ENCODE measurements at places on chromosomes 2 and 18.

DNA sequence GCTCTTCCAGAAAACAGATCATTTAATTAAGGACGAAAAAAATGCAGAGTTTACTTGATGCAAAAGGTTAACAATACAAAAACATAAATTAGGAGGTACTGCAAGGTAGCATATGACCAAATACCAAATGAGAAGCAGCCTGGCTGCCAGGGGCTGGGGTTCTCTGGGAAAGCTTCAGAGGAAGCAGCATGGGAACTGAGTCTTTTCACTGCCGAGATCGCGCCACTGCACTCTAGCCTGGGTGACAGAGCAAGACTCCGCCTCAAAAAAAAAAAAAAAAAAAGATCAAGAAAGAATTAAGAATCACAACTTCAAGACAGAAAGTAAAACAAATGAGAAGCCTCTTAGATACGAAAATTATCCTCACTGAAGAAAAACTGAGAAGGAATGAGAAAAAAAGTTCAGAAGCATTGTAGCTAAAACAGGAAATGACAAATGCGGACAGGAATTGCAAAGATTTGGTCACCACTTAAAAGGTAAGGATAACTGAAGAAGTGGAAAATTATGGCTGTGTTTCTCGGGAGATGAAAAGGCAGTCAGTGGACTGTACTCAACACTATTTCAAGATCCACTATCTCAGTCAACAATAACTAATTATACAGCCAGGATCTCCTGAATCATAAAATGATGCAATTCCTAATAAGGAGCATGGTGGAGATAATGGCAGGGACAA, 4.3 kb downstream of the SEPTIN10 start:
- DNase-seq = no peak

GRCh38 chr2:114442510-114442909, at the start of gene DPP10:
DPP10 (plus strand) TSS chr2:114442641.
- peak; percentile 22 for DNase-seq

GRCh38 chr18:41618147-41618546, 336.9 kb upstream of the PIK3C3 start:
- no peak for DNase-seq

GRCh38 chr2:230227216-230227615, 1.7 kb downstream of the SP140 start:
- DNase-seq = no peak

DNA sequence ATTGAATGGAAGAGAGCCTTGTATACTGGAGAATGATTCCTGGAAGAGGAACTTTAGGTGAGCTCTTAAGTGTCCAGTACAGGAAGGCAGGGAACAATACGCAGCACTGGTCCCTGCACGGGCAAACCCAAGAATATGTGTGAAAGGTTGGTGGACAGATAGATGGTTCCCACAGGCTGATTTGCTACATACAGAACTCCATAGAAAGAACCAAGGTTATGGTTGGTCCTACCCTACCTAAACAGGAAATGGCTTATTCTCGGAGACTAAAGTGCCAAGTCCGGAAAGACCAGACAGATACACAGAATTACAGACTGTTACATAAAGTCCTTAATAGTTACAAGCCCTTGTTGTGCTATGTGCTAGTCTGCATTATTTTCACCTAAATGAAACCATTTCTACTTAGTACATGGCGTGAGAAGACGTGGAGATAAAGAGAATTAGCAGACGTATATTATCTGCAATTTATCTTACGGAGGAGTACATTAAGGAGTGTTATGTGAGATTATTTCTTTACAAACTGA, 1.2 kb downstream of the REV1 start:
- no peak for DNase-seq

- DNase-seq = no peak
These were observed 819 bp upstream of the SERPINE2 start for GRCh38 chr2:224039770-224040440.

GRCh38 chr2:183349091-183349490, 224.8 kb downstream of the NUP35 start:
- no peak for DNase-seq

DNA sequence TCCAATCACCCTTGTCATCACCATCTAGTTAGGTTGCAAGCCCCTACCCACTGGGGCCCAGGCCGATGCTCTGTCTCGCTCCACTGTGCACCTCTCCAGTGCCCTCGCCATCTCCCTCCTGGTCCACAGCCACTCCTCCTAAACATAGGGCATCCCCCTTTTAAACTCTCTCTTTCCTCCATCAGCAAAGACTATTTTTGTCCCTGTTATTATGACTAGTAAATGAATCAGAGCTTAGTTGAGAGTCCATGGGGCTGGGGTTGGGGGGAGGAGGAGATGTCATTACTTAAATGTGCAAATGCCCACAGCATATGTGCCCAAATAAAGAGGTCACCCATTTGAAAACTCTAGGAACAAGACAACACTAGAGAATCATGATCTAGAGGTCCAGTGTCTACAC, 167.4 kb downstream of the TRABD2A start:
- DNase-seq = no peak

- no peak for DNase-seq
These were observed 81.1 kb downstream of the RAPH1 start for GRCh38 chr2:203453858-203454451.

DNA sequence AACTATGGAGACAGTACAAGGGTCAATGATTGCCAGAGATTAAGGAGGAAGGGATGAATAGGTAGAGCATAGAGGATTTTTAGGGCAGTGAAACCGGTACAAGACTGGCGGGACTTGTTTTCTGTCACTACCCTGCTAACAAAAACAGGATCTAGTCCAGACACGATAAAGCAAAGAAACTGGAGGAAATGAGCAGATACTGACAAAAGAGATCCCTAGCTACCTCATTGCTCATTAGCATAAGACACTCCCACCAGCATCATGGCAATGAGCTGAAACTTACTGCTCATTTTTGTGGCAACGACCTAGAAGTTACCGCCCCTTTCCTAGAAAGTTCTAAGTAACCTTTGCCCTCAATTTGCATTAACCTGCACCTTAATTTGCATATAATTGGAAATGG, 131.2 kb downstream of the ETAA1 start:
- DNase-seq = no peak

DNA sequence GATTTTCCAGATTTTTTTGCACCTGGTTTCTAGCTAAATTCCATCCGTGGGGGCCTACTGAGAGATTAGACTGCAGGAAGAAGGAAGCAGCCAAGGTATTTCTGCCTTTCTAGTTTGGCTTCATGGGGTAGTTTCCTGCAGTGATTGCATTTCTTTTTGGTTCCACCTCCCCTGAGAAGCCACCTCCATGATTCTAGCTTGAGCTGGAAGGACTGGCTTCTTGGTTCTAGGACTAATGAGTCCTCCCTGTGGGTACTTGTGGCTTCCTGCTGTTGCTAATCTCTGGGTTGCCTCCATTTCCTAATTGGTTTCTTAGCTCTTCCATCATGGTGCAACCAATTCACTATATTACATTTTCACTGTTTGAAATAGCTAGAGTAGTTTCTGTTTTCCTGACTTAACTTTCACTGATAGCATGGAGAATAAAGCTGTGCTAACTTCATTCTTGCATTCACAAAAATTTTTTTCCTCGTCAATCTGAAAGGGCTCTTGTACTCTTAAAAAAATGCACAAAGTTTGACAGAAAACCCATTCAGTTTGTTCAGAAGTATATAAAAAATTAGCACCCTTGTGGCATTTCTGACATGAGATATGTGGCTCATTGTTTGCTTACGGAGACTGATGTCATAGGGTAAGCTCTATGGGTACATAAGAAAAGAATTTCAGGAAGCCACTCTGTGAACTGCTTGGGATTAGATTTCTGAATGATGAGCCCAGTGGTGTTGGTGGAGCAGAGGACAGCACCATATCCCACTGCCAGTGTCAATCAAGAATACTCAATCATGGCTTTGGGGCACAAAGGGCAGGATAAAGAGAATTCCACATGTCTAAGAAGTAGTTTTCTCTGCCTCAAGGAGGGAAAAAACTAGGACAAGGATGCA, 242.8 kb upstream of the RBMS1 start:
- no peak for DNase-seq

GRCh38 chr2:112073875-112074274, 18.8 kb downstream of the TMEM87B start:
- no peak for DNase-seq

DNA sequence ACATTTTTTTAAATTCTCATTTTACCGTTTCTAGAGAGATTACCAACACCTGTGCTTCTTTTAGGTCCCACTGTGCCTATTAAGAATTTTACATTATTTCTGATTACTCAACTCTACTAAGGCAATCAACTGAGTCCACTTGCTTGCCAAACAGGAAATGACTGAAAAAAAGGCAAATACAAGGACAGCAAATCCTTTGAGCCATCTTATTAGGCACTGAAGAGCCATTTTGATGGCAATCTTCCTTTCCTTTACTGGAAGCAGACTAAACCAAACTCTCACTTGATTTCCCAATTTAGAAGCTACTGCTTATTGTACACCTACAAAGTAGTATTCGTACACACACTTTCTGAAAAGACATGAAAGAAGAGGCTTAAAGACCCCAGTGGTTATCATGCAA, 121.4 kb upstream of the COL3A1 start:
- DNase-seq = no peak

DNA sequence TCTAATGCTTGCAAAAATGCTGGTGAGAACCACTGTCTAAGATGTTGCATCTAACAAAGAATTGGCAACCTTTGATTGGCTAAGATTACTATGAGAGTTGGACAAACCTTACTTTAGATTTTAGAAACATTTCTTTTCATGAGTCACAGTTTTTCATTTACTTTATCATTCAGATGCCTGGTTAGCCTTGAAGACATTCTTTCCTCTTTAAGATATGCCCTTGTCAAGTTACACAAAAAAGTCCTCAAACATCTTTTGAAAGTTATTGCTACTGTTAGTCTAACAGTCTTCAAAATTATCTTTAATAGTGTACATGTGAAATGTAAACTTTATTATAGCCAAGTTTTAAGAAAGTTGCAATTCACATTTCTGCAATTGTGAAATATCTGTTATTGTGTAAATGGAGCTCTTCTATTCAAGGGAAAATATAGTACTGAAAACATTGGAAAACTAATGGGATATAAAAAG, 276.3 kb downstream of the RND3 start:
- no peak for DNase-seq

GRCh38 chr2:15730545-15731212, 139.0 kb downstream of the DDX1 start:
- peak; percentile 31 for DNase-seq

DNA sequence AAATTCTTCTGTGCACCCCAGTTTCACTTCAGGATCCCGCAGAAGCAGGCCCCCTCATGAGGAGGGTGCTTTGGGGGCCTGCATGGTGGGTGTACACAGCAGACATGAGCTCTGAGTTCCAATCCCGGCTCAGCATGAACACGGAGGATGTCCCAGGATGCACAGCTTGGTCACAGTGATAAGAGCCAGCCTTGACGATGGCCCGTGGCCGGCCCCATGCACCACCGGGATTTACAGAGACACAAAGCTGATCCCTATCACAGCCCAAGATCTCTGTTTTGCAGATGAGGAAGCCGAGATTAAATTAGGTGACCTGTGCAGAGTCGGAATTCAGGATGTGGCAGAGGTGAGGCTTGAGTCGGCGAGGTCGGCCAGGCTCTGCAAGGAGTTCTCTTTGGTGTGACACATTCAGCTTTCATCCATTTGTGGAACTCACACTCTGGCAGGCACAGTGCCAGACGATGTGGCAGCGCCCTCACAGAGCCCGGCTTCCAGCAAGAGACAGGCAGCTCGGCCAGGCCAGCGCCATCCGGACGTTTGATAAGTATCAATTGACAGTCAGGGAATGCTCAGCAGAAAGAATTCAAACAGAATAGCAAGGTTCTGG, 456.3 kb upstream of the MYT1L start:
- no peak for DNase-seq

DNA sequence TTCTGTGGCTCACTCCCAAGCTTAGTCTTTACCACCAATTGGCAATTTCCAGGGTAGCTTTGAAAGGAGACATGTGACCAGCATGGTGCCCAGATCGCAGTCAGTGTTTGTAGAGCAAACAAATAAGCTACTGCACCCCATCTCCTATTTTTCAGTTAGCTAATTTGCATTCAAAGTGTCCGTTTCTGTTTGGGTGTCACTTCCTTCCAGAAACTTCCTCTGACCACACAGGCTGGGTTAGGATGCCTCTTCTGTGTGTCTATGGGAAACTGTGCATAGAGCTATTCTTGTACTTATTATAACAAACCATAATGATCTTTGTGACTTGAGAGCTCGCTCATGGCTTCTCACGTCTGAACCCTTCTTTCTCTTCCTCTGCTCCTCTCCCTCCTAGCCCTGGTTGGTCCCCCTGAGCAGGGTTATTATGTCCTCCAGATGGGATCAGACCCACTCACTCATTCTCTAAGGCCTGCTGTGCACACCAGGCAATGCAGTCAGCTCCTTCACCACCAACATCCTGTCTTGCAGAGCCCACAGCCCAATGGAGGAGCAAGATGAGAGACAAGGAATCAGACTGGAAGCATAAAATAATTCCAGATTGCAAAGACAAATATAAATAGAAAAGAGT, 101.2 kb upstream of the ALK start:
- no peak for DNase-seq

GRCh38 chr2:64525317-64525613, 1.1 kb downstream of the AFTPH start:
- no peak for DNase-seq

DNA sequence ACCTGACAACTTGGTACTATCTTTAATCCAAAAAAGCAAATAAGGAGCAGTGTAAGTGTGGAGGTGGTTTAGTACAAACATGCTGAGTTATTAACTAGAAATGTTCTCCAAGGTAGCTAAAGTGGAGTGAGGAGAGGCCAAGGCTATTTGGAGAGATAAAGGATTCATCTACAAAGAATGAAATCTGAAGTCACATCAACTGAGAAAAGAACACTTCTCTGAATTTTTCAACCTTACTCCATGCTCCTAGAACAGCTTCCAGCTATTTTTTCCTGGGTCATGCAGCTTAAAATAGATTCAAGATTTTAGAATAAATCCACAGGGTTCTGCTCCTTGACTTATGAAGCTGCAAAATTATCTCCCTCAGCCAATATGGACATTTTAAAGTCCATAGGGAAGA, 18.7 kb downstream of the IMMT start:
- no peak for DNase-seq

DNA sequence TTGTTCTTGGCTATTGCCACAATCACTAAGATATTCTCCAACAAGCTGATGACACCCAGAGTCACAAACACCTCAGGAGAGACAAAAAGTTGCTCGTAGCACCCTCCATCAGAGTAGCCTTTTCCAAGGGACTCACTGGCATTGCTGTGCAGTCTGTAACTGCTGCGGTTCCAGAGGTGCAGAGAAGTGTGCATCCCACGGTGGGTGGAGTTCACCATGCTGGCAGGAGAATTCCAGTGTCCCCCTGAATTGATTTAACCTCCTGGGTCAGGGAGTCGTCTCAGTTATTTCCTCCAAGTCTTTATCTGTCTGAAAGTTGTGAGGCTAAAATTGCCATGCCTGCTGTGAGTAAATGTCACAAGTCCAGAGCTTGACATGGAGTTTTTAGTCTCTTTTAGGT, 443 bp downstream of the MC4R start:
- no peak for DNase-seq

- DNase-seq = no peak
These were observed 150.7 kb upstream of the SPRED2 start for GRCh38 chr2:65583061-65583460.

DNA sequence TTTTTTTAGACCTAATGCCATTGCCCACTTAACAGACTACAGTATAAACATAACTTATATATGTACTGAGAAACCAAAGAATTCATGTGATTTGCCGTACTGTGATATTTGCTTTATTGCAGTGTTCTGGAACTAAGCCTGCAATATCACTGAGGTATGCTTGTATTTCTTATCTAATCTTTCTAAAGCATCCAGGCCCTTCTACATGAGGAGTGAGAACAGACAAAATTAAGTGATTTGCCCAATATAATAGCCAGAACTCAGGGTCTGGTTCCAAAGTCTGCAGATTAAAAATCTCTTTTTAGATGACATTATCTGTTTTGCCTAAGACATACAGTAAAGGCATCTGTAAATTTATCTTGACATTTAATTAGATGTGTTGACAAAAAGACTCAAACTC, 41.9 kb downstream of the BMPR2 start:
- no peak for DNase-seq
